ENCODE measurements at places on chromosomes 13 and 19.

GRCh38 chr13:51971520-51972426 lies 39.5 kb downstream of the ATP7B start:
- no peak for DNase-seq

DNA sequence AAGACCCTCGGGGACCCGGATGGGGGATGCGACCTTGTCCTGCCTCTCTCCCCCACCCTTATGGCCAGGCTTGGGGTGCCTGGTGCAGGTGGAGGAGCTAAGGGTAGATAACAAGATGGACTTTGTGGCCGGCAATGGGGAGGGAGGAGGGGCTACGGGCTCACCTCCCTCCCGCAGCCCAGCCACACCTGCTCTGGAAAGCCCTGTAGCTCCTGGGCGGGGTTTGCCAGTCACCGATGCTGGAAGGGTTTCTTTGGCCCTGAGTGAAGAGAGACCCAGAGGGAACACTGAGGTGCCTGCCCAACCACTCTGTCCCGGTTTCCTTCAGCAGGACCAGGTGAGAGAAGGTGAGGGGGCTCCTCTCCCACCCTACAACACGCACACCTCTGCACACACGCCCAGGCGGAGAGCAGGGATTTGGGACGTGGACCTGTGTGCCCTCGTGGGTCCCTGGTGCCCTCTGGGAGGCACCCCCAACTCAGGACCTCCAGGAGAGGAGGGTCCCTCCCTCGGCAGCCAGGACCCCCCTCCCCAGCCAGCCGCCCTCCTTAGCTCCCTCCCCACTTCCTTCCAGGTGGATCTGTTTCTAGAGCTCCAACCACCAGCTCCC lies at the start of gene FUT2:
Gene FUT2, plus strand, starts transcription at position 229 of the 610 bp plus-strand sequence. CDS start 6,986 bp downstream, outside the sequence.
- no peak for DNase-seq

GRCh38 chr13:25440061-25440460 lies 68.3 kb downstream of the ATP8A2 start:
- DNase-seq, result no peak

DNA sequence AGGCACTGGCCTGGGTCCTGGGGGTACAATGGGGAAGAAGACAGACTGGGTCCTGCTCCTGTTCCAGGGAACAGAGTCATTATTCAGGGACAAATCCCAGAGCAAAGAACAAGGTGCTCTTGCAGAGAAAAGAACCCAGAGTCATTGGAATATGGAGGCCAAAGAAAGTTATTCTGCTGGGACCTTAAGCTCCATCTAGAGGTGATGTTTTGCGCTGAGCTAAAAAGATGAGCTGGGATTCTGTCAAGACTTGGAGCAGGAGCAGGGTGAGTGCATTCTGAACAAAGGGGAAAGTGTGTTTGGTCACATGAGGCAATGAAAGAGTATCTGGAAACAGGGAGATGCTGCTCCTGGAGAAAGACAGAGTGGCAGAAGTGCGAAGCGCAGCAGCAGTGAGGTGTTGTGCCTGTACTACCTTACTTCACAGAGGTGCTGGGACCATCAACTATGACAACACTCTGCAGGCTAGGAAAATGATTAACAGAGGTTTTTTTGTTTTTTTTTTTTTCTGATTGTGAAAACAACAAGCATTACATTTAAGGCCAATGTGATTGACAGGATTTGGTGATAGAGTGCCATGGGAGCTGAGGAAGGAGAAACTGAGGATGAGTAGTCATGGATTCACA lies 95.3 kb upstream of the TNFSF11 start:
- DNase-seq, result peak; percentile 29

DNA sequence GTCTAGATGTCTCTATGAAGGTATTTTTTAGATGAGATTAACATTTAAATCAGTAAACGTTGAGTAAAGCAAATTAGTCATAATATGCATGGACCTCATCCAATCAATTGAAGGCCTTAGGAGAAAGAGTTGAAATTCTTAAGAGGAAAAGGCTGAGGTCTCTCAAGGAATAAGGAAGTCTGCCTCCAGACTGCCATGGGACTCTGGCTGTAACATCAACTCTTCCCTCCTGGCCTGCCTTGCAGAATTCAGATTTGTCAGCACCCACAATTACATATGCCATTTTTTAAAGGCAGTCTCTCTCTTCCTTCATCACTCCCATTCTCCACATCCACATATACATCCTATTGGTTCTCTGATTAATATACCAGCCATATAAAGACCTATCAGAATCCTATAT lies 28.8 kb upstream of the INTS6 start:
- DNase-seq, result no peak

GRCh38 chr13:40206241-40207000 lies 460.0 kb downstream of the FOXO1 start:
- no peak for DNase-seq

GRCh38 chr13:80590551-80590950 lies 249.6 kb upstream of the SPRY2 start:
- DNase-seq, result no peak

DNA sequence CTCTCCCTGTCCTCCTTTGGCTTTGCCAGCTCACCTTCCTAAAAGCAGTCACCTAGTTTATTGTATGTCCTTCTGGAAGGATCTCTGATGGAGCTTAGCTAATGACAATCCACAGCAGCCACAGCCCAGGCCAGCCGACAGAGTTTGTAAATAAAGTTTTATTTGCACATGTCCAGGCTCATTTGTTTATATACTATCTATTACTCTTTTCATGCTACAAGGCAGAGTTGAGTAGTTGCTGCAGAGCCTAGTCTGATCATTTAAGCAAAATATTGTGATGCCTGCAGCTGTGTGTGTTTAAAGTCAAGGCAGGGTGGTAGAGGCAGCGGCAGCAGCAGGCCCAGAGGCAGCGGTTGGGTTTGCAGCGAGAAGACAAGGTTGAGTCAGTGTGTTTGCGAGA lies 32.6 kb downstream of the NKPD1 start:
- no peak for DNase-seq
